Left renal cortex interstitium (tissue), 4 donors: ENCODE measurements at places on chromosomes 2 and 18.

GRCh38 chr2:233756429-233757081, 3.5 kb upstream of the UGT1A1 start:
- DNase-seq = no peak

DNA sequence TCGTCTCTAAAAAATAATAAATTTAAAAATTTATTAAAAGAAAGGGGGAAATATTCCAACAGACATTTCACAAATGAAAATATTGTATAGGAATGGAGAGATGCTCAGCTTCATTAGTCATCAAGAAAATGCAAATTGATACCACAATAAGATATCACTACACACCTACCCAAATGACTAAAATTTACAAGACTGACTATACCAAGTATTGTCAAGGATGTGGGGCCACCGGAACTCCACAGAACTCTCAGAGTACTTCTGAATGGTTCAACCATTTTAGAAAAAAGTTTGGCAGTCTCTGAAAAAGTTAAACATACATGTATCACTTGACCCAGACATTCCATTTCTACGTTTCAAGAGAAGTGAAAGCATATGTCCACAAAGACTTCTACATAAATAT, 163.4 kb downstream of the EHBP1 start:
- DNase-seq = no peak

DNA sequence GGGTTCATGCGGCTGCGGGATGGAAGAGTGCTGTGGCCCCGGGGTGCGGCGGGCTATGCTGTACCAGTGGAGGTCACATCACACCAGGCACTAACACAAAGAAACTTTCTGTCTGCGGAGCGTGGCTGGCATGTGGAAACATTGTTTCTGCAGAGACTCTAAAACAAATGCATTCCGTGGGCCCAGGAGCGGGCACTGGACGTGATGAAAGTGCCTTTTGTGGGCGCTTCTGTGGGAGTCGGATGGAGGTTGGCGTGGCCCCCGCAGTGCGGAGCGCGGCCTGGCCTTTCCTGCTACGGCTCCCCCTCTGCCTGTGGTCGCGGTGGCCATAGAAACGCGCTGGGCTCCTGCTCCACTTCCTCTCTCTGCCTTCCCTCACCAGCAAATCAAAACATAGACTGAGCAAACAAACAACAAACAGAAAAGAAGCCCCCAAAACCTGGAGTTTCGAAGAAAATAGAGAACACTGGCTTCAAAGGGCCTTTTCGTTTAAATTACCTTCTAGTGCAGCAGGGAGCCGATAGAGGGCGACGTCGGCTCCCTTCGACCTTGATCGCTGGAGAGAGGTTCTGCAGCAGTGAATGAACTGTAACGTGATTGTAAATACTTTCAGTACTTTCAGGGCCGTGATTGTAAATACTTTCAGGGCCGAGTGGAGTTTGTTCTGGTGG, 51.4 kb downstream of the KIF5C start:
- peak; percentile 43 for DNase-seq

- DNase-seq = no peak
Measured at GRCh38 chr2:21427606-21428005, 303.8 kb downstream of the TDRD15 start.

- peak; percentile 96 for DNase-seq
Measured at GRCh38 chr2:237291138-237291792, 122.7 kb downstream of the COL6A3 start.

- DNase-seq = no peak
Measured at GRCh38 chr2:194090251-194090905, 1566.6 kb upstream of the SLC39A10 start.

DNA sequence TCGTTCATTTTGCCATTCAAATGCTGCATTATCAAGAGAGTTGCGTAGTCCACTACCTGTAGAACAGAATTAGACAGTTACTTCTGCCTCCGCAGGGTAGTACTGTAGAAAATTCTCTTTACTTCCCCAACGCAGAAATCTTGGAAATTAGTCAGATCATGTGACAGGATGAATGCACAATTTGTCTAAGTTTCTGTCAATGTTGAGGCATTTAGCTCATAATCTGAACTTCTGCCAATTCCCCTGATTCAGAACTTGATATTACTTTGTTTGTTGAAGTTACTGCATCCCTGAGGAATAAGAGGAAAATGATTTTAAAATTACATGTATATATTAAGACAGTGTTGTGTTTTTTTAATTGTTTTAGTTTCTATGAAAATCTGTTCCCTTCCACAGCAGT, 83.4 kb downstream of the TTC27 start:
- DNase-seq = peak; percentile 13

- DNase-seq = no peak
Measured at GRCh38 chr2:20439503-20439902, 7.4 kb upstream of the RHOB start.

DNA sequence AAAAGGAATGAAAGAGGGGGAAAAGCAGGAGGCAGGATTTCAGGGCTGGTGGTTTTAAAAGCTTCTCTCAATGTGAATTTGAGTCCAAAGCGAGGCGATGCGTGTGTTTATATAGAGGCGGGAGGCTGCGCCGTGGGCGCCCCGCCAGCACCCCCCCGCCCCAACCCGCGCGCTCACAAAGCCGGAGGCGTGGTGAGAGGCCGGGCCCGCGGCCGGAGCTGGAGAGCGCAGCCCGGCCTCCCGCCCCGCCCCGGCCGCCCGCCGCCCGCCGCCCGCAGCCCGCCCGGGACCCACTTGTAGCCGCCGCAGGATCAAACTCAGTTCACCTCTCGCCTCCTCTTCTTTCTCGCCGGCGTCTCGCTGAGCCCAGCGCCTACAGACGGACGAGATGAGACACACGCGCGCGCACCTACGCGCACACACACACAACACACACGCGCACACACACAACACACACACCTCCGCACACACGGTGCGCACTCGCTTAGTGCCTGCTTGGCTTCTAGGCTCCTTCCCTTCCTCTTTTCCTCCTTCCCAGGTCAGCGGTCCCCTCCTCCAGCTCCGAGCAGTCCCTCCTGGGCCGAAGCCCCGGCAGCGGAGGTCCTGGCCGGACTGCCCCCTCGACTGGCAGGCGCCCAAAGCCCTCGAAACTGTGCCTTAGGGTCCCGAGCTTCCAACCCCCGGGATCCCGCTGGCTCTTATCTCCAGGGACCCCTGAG, 1.3 kb upstream of the CYP26B1 start:
- DNase-seq = no peak

DNA sequence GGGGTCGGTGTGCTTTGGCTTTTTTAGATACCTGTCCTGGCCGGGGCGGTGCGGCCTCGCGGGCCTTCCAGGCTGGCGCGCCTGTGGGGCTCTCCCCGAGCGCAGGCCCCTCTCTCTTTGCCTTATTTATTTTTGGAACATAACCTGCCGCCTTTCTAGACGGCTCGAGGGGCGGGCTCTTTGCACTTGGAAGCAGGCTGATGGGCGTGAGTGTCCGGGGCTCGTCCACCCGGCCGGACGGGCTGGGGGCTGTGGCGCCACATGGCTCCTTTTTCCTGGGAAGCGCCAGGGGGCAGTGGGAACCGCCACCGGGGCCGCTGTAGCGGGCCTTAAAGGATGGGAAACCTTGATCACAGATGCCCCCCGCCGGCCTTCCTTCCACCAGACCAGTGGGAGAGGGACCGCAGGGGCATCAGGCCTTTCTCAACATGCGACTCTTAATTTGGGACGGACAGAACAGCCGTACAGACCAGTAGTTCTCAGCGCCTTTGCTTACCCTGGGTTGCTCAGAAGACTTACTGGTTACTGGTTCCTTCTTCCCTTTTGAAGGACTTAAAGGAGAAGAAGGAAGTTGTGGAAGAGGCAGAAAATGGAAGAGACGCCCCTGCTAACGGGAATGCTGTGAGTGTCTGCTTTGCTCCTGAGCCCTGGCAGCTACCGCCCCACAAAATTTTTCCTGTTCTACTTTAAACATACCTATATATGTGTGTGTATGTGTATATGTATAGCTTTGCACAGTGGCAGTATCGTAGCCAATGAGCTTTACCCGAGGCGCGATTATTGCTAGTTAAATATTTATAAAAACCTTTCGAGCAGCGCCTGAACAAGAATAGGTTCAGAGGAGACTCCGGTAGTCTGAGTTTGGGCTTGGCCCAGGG, 2.7 kb downstream of the PTMA start:
- DNase-seq = no peak

DNA sequence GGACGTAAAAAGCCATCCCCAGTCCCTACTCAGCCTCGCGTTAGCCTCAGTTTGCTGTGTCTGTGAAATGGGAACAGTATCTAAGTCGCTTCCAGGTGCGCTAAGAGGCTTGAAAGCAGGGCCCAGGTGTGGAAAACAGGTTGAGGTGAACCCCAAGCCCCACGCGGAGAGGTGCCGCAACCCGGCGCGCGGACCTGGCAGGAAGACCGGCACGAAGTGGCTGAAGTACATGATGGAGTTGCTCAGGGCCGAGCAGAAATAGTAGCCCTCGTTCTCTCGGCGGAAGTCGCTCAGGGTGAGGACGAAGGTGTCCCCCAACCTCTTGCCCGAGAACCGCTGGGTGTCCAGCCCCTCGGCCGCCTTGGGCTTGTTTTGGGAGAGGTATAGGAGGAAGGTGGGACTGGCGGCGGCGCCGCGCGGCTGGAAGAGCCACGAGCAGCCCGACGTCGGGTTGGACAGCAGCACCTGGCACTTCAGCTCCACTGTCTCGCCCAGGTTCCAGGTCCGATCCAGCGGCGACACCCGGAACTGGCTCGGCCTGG, 508 bp downstream of the CD8A start:
- DNase-seq = no peak

- DNase-seq = no peak
Measured at GRCh38 chr2:200962811-200963123, 693 bp downstream of the ORC2 start.

DNA sequence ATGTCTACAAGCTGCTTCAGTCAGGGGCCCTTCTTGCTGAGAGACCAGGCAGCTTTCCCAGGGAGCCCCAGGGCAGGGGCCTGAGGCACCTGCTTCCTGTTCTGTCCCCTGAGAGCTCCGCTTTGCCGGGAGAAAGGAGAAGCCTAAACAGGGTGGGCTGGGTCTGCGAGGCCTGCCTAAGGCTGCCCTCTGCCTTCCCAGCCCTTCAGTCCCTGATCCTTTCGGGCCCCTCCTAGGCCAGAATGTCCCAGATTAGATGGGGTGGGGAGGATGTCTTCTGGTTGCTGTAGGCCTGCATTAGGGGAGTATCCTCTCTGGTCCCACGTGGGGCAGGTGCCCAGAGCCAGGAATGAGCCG, 72.4 kb downstream of the TGOLN2 start:
- DNase-seq = no peak

DNA sequence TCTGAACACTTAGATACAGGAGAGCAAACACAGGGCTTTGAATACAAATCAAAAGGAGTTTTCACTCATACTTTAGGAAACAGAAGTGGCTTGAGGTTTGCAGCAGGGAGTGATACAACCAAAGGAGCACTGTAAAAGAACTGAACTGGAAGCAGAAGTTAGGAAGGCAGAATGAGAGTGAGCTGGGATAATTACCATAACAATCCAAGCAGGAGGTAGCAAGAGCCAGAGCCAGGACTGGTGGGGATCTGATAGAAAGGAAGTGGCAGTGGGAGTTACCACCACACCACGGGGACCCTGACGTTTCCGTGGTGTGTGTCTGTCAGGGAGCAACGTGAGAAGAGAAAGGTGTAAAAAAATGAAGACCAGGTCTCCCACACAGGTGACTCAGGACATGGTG, 81.3 kb upstream of the EPB41L3 start:
- DNase-seq = no peak

DNA sequence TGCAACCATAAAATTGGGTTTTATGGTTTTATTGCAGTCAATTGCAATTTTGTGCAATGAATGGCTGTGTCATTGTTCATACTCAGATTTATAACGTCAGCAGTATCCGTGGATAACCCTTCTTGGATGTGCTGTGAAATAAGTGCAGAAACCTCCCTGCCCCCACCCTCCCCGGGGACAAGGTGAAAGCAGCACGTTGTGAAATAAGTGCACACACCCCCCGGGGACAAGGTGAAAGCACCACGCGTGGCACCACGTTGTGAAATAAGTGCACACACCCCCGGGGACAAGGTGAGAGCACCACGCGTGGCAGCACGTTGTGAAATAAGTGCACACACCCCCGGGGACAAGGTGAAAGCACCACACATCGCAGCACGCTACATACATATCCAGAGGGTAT, 93.6 kb upstream of the NFATC1 start:
- DNase-seq = no peak

DNA sequence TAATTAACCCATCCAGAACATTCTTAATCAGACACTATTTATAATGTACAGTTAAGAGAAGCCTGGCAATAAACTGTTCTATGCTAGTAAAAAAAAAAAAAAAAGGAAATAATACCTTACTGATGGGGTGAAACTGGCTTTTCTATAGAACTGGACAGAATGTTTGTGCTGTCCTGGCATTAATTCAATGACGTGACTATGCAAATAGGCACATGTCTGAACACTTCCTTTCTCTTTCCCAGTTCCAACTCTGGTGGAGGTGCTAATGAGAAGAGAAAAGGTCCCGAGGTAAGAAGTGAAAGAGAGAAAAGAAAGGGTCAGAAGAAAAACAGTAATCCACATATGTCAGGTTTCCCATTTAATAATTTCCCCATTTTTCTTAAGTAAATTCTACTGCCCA, 508.4 kb downstream of the ZEB2 start:
- no peak for DNase-seq

GRCh38 chr18:65269375-65269774, 481.4 kb upstream of the CDH7 start:
- DNase-seq = no peak

GRCh38 chr18:55743133-55743532, 155.1 kb upstream of the TCF4 start:
- DNase-seq = no peak

DNA sequence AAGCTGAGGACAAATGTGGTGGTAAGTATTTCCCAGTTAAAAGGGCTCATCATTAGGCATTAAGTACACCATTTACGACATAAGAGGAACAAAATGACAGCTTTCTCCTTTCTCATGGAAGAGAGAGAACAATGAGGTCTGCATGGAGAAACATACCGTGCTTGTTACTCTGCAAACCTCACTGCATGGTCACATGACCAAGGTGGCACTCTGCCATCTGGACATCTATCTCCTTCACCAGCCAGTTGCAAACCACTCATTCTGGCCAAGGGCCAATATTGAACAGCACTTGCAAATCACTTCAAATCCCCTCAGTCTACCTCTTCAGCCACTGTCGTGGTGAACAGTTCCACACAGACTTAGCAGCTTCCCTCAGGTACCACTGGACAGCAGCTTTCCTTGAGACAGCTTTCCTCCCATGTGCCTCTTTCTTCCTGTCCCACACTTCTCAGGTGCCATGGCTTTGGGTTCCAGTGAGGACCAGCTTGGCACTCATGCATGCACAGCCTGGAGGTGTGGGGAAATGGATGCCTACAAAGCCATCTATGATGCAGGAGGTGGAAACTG, 29.5 kb upstream of the DPP4 start:
- no peak for DNase-seq

DNA sequence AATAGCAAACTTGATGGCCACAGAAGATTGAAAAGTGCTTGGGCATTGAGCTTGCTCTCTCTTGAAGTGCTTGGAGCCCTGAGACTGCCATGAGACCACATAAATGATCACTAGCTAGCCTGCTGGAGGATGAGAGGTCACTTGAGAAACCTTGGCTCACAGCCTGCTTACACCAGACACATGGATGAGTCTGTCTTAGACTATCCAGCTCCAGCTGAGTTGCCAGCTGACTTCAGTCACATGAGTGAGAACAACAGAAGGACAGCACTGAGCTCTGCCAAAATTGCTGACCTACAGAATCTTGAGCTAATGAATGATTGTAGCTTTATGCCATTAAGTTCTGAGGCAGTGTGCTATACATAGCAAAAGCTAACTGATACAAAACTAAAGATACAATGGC, 18.1 kb downstream of the NABP1 start:
- no peak for DNase-seq
